ENCODE measurements at places on chromosomes 4 and X.

- H3K36me3 ChIP-seq, result no peaks in the 10 kb centered on the region
- H3K4me3 ChIP-seq, result no peak overlapping the region
- H3K27ac ChIP-seq, result no peak overlapping the region
- DNase-seq, result no peak
- H3K27me3 ChIP-seq, result no peaks in the 10 kb centered on the region
These were observed 514.0 kb upstream of the SMIM31 start for GRCh38 chr4:164239976-164240375.

- H3K27ac ChIP-seq, result no peak overlapping the region
- no peak for DNase-seq
- peak overlapping the region; percentile 30 for H3K4me3 ChIP-seq
- H3K27me3 ChIP-seq, result no peaks in the 10 kb centered on the region
These were observed 672 bp upstream of the NAT8L start for GRCh38 chr4:2058264-2059045.

GRCh38 chrX:139869796-139870195 lies 63.1 kb downstream of the ATP11C start:
- no peaks in the 10 kb centered on the region for H3K27me3 ChIP-seq
- no peak for DNase-seq
- H3K4me1 ChIP-seq, result no peaks in the 10 kb centered on the region

- no peak for DNase-seq
- H3K36me3 ChIP-seq, result no peaks in the 10 kb centered on the region
- H3K27ac ChIP-seq, result no peak within 1 kb of the TSS
These were observed at the start of gene DGKK for GRCh38 chrX:50470103-50471031. Gene DGKK, minus strand, starts transcription at chrX:50470825. Its CDS starts 147 bp downstream, at chrX:50470678.

- H3K4me3 ChIP-seq, result peak overlapping the region; percentile 14
- H3K27me3 ChIP-seq, result no peaks in the 10 kb centered on the region
- H3K36me3 ChIP-seq, result peaks cover 2% of the 10 kb centered on the region
- H3K4me1 ChIP-seq, result peaks cover 32% of the 10 kb centered on the region
These were observed 3.3 kb downstream of the COQ2 start for GRCh38 chr4:83281307-83281706.
